ENCODE measurements at places on chromosomes 16 and 17.
A peak's percentile ranks its signal among the peaks of the same experiment; 100 is the strongest.

GRCh38 chr17:35099908-35100307 is 19.8 kb downstream of the RAD51D start:
- no peak overlapping the region for H3K27ac ChIP-seq
- DNase-seq: no peak
- H3K27me3 ChIP-seq: no peaks in the 10 kb centered on the region

- H3K36me3 ChIP-seq: peaks cover 23% of the 10 kb centered on the region
- H3K4me3 ChIP-seq: peak overlapping the region; percentile 80
- no peak overlapping the region for H3K27ac ChIP-seq
- no peaks in the 10 kb centered on the region for H3K4me1 ChIP-seq
- peak; percentile 56 for DNase-seq
Measured at GRCh38 chr17:16352303-16352666, 984 bp downstream of the CENPV start.

GRCh38 chr16:76466871-76467270 is 189.7 kb downstream of the CNTNAP4 start:
- DNase-seq: no peak
- H3K4me3 ChIP-seq: no peak overlapping the region
- no peaks in the 10 kb centered on the region for H3K36me3 ChIP-seq
- no peaks in the 10 kb centered on the region for H3K4me1 ChIP-seq
- no peaks in the 10 kb centered on the region for H3K27me3 ChIP-seq

GRCh38 chr17:41536741-41537613 is 8.9 kb upstream of the KRT19 start:
- peaks cover 88% of the 10 kb centered on the region for H3K4me1 ChIP-seq
- H3K27ac ChIP-seq: peak overlapping the region; percentile 6
- no peaks in the 10 kb centered on the region for H3K36me3 ChIP-seq
- DNase-seq: no peak
- no peak overlapping the region for H3K4me3 ChIP-seq
- H3K27me3 ChIP-seq: no peaks in the 10 kb centered on the region

- no peak overlapping the region for H3K27ac ChIP-seq
- H3K27me3 ChIP-seq: no peaks in the 10 kb centered on the region
- H3K36me3 ChIP-seq: peaks cover 9% of the 10 kb centered on the region
Measured at GRCh38 chr17:11996722-11997146, 541 bp downstream of the ZNF18 start.

DNA sequence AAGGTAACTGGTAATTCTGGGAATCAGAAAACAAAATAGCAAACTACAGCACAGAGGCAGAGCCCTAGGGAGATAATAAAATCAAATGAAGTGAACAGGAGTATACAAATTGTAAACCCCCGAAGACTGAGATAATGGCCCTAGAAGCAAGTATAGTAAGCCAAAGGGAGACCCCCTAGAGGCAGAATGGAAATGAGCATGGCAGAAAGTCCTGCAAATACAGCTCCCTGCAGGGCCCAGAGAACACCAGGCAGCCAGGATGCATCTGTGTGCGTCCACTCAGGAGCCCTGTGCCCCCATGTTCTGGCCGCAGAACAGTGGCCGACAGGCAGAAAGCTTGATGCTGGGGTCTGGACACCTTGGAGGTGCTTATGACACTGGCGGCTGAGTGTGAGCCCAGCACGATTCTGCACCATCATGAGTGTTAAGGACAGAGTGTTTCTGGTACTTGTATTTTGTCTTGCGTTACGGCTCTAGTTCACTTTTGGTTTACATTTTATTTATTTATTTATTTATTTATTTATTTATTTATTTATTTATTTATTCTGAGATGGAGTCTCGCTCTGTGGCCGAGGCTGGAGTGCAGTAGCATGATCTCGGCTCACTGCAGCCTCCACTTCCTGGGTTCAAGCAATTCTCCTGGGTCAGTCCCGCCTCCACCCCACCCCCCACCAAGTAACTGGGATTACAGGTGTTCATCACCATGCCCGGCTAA is 48.7 kb downstream of the RGS9 start:
- H3K27me3 ChIP-seq: peaks cover 48% of the 10 kb centered on the region

- no peaks in the 10 kb centered on the region for H3K4me1 ChIP-seq
- H3K36me3 ChIP-seq: no peaks in the 10 kb centered on the region
- no peak overlapping the region for H3K4me3 ChIP-seq
- DNase-seq: no peak
- H3K27ac ChIP-seq: no peak overlapping the region
Measured at GRCh38 chr16:57048095-57048494, 44.3 kb upstream of the CPNE2 start.

- no peak overlapping the region for H3K4me3 ChIP-seq
- DNase-seq: no peak
- peaks cover 13% of the 10 kb centered on the region for H3K27me3 ChIP-seq
- no peaks in the 10 kb centered on the region for H3K4me1 ChIP-seq
Measured at GRCh38 chr17:35931794-35932425, 1.3 kb upstream of the RDM1 start.

DNA sequence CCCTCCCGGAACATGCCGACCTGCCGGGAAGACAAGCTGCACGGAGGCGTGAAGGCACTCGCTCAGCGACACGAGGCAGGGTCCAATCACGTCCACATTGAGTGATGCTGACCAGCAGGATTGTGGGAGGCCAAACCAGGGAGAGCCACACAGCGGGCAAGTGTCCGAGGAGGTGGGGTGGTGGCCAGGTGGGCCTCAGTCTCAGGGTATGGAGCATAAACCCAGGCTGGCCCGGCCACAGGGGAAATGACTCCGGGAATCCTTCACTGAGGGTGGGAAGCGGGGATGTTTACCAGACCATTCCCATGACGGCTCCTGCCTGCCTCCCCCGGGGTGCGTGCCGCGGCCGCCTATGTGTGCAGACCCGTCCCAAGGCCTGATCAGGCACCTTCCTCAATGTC is 62.5 kb downstream of the RPH3AL start:
- no peak for DNase-seq
- H3K4me1 ChIP-seq: no peaks in the 10 kb centered on the region
- H3K36me3 ChIP-seq: peaks cover 12% of the 10 kb centered on the region

DNA sequence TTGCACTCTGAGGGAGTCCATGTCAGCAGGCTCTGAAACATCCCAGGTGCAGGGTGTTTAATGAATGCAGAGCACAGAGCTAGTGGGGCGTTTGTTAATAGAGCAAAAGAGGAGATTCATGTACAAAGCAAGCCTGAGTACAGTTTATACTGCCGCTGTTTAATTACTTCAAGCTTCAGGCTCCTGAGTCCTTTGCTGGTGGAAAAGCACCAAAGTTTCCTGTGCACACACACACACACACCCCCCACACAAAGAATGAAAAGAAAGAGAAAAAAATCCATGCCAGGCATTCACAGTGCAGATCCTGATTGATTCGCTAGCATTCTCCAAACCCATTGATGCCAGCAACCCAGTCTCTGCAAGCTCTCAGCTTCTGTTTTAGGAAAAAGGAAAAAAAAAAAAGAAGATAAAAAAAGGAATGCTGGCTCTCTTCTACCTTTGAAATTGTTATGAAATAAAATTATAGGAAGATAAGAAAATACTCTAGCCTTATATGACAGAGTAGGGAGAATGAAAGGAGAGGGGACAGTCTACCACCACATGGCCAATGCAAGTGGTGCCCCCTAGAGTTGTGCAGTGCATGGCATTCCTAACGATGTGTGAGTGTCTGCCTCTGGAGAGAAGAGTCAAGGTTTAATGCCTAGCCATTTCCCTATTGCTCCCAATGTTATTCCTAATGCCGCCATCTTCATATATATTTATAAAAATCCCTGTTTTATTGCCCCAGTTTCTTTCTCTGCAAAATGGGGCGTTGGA is 216.5 kb downstream of the TMEM114 start:
- no peak overlapping the region for H3K4me3 ChIP-seq
- H3K4me1 ChIP-seq: no peaks in the 10 kb centered on the region
- H3K27ac ChIP-seq: no peak overlapping the region
- H3K36me3 ChIP-seq: no peaks in the 10 kb centered on the region
- H3K27me3 ChIP-seq: peaks cover 12% of the 10 kb centered on the region
- no peak for DNase-seq

DNA sequence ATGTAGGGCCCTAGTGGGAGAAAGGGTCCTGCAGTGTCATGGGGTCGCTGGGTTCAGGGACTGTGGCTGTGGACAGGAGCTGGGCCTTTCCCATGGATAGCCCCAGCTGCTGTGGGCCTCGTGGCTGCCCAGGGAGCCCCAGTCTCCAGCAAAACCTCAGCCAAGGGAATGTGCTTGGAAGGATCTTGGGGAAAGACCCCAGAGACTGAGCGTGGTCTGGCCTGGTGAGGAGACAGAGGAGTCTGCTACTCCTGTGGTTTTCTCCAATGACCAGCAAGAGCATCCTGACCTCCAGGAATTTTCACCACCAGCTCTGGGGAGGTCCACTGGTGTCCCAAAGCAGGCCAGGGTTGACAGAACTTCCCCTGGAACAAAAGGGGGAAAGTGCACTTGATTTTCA is 42.3 kb downstream of the RNF112 start:
- no peak for DNase-seq
- H3K4me1 ChIP-seq: peaks cover 12% of the 10 kb centered on the region
- no peaks in the 10 kb centered on the region for H3K36me3 ChIP-seq
- H3K4me3 ChIP-seq: no peak overlapping the region
- no peak overlapping the region for H3K27ac ChIP-seq

DNA sequence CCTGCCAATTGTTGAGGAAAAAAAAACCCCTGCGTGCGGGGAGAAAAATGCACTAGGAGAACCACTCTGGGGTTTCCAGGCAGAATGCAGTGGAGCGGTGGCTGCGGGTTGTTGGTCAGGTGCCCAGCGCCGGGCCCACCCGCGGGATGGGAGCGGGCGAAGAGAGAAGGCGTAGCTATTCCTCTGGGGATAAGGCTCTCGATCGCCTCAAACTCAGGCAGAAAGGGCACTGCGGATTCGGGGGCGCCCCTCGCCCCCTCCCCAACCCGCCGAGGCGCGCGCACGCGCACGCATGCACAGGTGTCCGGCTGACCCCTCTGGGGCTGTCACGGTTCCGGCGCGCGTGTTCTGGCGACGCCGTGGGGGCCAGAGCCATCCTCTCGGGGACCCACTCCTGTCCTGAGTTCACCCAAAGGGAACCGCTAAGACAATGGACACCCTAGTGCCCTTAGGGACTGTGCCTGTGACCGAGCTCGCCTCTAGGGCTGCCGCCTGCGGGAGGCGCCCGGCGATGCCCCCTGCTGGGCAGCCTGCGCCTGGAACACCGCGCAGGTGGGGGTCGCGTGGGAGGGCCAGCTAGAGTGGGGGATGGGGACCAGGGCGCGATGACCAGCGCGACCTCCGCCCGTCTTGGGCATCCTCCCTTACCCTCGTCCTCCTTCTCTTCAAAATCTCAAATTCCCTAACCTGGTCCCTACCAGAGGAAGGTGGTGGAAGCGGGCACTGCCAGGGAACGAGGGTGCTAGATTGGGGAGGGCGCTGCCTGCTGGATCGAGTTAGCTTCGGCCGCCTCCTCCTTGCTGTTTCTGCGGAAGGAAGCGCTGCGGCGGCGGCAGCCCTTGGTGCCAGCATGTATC is 14.4 kb upstream of the CBX8 start:
- peak; percentile 66 for DNase-seq
- peak overlapping the region; percentile 48 for H3K27ac ChIP-seq
- peaks cover 51% of the 10 kb centered on the region for H3K36me3 ChIP-seq

DNA sequence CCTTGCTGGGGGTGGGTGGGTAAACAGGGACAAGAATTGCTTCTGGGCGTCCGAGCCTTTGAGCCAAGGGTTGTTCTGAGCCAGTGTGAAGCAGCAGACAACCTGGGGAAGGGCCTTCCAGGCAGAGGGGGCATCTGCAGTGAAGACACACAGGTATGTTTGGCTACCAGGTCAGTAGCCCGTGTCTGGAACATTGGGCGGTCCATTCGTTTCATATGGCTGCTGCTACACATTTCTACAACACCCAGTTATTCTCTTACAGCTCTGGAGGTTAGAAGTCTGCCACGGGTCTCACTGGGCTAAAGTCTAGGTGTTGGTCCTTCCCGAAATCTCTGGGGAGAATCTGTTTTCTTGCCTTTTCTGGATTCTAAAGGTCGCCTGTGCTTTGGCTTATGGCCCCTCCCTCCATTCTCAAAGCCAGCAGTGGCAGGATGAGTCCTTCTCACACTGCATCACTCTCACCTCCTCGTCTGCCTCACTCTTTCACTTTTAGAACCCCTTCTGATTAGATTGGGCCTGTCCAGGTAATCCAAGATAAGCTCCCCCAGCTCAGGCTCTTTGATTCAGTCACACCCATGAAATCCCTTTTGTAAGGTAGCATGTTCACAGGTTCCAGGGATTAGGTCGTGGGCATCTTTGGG is 136.1 kb downstream of the CLEC16A start:
- no peak for DNase-seq
- H3K4me3 ChIP-seq: no peak overlapping the region
- peaks cover 56% of the 10 kb centered on the region for H3K4me1 ChIP-seq
- H3K27me3 ChIP-seq: no peaks in the 10 kb centered on the region
- peak overlapping the region; percentile 68 for H3K27ac ChIP-seq

DNA sequence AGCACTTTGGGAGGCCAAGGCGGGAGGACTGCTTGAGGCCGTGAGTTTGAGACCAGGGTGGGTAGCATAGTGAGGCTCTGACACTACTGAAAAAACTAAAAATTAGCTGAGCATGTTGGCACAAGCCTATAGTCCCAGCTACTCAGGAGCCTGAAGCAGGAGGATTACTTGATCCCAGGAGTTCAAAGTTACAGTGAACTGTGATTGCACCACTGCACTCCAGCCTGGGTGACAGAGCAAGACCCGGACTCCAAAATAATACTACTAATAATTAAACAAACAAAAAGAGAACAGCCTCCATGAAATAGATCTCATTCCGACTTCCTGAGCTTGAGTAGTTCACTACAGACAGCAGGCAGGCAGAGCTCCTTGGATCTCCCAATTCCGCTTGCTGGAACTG is 2.7 kb upstream of the RBBP6 start:
- H3K4me3 ChIP-seq: no peak overlapping the region
- H3K27me3 ChIP-seq: no peaks in the 10 kb centered on the region
- H3K27ac ChIP-seq: no peak overlapping the region
- H3K36me3 ChIP-seq: peaks cover 31% of the 10 kb centered on the region
- peaks cover 3% of the 10 kb centered on the region for H3K4me1 ChIP-seq
- no peak for DNase-seq

DNA sequence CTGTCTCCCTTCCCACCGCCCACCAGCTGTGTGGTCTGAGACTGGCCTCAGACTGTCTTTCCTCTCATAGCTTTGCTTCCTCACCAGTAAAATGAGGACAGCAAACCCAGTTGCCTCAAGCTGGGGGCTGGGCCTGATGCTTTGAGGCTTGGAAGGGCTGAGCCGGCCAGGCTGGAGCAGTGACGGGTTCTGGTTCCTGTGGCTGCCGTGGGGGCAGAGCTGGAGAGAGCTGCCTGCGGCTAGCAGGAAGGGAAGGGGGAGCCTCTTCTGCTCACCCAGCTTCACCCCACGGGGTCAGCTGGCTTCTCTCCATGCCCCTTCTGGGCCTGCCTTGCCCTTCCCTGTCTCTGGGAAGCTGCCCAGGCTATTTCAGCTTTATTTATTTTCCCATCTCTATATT is 23.7 kb downstream of the LASP1 start:
- H3K4me1 ChIP-seq: peaks cover 24% of the 10 kb centered on the region
- DNase-seq: no peak
- H3K4me3 ChIP-seq: no peak overlapping the region
- no peaks in the 10 kb centered on the region for H3K27me3 ChIP-seq
- peaks cover 82% of the 10 kb centered on the region for H3K36me3 ChIP-seq

DNA sequence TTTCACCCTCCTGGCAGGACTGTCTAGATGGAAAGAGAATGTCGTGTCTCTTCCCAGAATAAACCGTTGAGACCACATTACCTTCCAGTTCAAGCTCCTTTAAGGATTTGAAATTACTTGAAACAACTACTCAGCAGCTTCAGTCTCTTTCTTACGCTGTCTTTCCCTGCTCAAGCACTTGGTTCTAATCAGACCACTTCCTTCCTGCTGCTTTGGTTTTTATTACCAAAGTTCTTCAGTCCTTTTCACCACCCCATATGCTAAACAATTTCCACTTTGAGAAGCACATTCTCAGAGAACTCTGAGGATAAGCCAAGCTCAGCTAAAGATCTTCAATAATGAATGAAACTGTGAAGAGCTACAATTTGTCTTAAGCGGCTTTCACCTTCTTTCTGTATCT is 105.4 kb downstream of the STX8 start:
- H3K27ac ChIP-seq: no peak overlapping the region
- no peaks in the 10 kb centered on the region for H3K27me3 ChIP-seq
- no peak overlapping the region for H3K4me3 ChIP-seq
- H3K36me3 ChIP-seq: no peaks in the 10 kb centered on the region
- H3K4me1 ChIP-seq: no peaks in the 10 kb centered on the region

All from Calu3 (cell line).